GM12865 (cell line): ENCODE measurements at places on chromosomes 5 and 9.

- DNase-seq = no peak
These were observed 220.4 kb downstream of the MAPKAP1 start for GRCh38 chr9:125486576-125486975.

DNA sequence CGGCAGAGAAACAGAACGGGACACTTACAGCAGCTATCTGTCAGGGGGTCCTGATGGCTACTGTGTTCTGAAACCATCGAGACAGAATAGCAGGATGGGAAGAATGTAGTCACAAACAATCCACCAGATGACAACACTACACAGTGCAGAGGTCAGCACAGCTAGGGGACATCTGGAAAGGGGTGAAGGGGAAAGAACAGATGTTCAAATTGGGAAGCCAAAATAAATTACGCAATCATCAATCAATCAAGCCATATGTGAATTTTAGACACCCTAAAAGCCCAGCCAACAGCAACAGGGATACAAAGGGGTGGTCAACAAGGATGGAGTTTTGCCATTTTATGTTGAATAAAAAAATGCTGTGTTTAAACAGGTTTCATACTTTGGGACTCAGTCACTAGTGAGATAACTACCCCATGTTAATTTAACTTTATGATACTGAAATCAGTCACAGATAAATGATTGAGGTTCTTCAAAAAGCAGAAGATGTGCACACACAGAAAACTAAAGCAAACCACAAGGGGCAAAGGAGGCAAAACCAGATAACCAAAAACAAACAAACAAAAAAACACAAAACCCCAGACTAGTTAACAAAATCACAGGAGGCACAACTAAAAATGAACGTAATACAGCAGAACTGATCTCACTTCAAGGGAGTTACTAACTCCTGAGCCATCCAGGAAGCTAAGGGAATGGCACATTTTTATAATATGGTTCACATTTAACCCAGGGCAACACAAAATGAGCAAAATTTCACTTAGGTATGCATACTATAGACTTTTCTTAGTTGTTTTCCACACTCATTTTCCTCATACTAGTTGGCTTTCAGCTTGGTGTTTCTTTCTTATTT, 65.9 kb downstream of the HABP4 start:
- no peak for DNase-seq

DNA sequence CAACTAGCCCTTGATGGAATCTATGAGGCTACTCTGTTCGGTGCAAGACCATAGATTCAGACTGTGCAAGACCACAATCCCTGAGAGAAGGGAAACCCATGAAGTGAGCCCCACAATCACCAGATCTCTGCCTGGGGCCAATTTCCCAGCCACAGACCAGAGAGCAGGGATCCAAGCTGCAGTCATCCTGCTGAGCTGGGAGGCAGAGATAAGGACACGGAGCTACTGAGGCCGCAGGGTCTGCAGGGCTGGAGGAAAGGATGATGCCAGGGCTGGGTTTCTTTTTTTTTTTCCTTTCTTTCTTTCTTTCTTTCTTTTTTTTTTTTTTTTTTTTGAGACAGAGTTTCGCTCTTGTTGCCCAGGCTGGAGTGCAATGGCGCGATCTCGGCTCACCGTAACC, 47.7 kb upstream of the FUBP3 start:
- DNase-seq = no peak

- no peak for DNase-seq
These were observed 20.7 kb downstream of the MAPK9 start for GRCh38 chr5:180271221-180271620.

GRCh38 chr9:37255944-37256862, 135.8 kb downstream of the ZCCHC7 start:
- DNase-seq = no peak

- DNase-seq = no peak
These were observed 138.1 kb upstream of the DMRT1 start for GRCh38 chr9:703392-703791.

DNA sequence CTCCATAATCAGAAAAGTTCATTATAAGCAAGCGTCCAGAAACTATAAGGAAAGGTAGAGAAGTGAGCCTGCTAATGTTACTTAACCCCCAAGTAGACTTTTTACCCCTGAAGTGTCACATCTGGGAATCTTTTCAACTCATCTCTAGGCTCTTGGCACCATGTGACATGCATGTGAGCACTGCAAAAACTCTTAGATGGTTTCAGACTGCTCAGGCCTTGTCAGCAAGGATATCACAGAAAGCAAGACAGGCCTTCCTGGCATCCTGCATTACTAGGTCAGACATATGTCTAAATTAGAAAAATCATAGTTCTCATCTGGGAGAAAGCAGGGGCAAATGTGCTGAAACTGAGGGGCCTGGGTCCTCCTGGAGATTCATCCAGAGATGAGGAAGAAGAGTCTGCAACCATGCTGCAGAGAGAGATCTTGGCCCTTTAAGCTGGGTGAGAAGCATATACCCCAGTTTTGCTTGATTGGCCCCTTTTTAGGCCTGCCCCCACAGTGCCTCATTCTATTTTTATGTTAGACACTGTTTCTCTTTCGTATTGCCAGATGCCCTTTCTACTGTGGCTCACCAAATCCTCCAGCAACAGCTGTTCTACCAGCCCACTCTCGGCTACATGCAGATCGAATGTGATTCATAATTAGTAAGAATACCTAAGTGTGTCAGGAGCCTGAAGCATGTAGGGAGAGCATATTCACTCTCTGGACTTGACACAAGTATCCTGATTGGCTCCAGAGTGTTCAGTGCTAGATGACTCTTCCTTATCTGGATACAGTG, 19.0 kb downstream of the TMEM8B start:
- peak; percentile 93 for DNase-seq

- peak; percentile 29 for DNase-seq
These were observed 591.4 kb downstream of the CCDC171 start for GRCh38 chr9:16143947-16144890.

- DNase-seq = peak; percentile 36
These were observed 990.4 kb upstream of the ACO1 start for GRCh38 chr9:31394015-31394473.
